ENCODE measurements at places on chromosomes 2 and 18. TPM values are rescaled to one million over a fixed set of nuclear protein-coding genes. Genes with fewer than 3 reads are reported as not detected.

- no peaks in the 10 kb centered on the region for H3K36me3 ChIP-seq
- H3K4me1 ChIP-seq = no peaks in the 10 kb centered on the region
- DNase-seq = no peak
- H3K27ac ChIP-seq = no peak overlapping the region
These were observed 37.7 kb downstream of the RPIA start for GRCh38 chr2:88729061-88729745.

The SERPINB3 gene
- 0.68 TPM for total RNA-seq

DNA sequence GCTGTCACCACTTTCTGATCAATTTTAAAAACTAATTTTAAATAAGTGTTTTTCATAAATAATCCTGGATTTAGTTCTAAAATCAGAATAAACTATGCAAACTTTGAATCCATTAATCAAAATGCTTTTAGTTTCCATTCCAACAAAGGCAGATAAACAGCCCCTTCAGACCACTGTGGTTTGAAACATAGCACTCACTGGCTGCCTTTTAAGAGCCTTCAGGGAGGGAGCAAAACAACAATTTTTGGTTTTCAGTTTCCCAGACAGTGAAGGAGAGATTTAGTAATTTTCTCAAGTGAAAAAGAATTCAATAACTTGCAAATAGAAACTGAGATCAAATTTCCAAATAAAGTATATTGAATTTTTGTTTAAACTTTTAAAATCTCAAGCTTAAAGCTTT, 46.1 kb downstream of the CDK15 start:
- no peak for DNase-seq
- H3K27me3 ChIP-seq = peaks cover 4% of the 10 kb centered on the region
- no peak overlapping the region for H3K27ac ChIP-seq
- H3K36me3 ChIP-seq = no peaks in the 10 kb centered on the region
- no peak overlapping the region for H3K4me3 ChIP-seq
- H3K4me1 ChIP-seq = peaks cover 15% of the 10 kb centered on the region

The LIMS4 gene
- not detected for total RNA-seq

The LAPTM4A gene
- 131 TPM for total RNA-seq

DNA sequence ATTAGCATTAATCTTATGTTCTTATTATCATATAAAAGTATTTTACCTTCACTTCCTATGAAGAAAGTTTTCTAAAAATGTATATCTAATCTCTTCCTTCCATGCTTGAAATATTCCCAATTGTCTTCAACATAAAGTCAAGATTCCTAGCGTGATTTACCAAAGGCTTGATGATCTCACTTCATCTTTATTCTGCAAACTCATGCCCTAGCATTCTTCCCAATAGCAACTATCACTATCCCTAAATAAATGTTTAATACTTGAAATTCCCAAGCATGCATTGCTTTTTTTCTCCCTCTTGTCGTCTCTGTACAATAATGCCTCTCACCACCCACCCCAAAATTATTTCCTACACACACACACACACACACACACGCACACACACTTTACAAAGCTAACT, 125.8 kb downstream of the VWC2L start:
- H3K4me3 ChIP-seq = no peak overlapping the region
- no peak for DNase-seq
- H3K4me1 ChIP-seq = peaks cover 4% of the 10 kb centered on the region
- no peaks in the 10 kb centered on the region for H3K27me3 ChIP-seq
- no peak overlapping the region for H3K27ac ChIP-seq
- no peaks in the 10 kb centered on the region for H3K36me3 ChIP-seq

DNA sequence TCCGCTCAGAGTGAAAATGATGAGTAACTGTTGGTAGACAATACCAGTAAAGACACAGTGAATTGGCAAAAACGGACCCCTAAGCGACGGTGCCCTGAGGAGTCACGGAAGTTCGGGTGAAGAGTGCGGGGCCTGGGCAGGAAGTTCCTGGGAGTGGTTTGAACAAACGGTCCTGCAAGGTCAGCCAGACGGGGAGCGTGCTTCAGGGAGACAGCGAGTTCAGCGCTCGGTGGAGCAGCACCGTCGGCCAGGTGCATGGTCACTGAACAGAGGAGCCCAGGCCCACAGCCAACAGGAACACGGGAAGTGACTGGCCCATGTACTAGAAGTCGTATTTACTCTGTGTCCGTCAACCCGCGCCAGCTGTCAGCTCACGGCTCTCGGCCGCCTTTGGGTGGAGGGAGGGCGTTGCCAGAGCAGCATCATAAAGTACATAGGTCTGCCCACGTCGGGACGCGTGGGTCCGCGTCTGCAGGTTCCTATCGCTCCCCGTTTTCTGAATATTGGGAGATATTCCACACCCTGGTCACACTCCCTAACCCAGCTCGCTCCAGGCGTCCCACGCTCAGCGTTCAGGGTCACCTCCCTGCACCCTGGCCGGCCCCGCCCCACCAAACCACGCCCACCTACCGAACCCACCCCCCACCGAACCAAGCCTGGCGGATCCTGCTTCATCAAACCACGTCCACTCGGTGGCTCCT, 75.6 kb upstream of the UXS1 start:
- no peaks in the 10 kb centered on the region for H3K27me3 ChIP-seq
- H3K4me3 ChIP-seq = peak overlapping the region; percentile 83
- peaks cover 13% of the 10 kb centered on the region for H3K36me3 ChIP-seq

DNA sequence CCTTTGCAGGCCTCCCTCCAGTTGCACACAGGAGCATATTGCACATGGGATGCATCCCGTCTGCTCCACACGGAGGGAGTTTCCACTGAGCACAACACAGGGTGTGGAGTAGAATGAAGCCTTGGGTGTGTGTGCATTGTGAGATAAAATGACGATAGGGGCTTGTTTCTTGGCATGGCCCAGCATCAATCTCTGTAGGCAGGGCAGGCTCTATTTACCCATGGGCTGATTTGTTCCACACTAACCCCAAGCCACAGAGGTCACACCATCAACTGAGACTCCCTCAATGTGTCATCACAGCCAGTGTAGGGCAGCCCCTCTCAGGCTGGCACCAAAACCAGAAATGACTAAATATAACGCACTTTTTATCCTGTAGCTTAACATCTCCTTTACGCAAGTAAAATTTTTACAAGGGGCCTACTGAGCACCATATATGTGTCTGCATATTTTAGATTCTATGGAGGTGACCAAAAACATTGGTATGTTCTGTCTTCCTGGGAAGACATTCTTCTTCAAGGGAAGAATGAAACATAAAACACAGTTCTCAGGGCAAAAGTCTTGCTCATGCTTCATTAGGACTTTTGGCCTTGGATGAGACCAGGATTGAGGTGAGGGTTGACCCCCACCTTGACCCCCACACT, 2.7 kb upstream of the GKN1 start:
- H3K4me1 ChIP-seq = no peaks in the 10 kb centered on the region
- H3K36me3 ChIP-seq = no peaks in the 10 kb centered on the region
- DNase-seq = peak; percentile 17
- no peak overlapping the region for H3K4me3 ChIP-seq
- peaks cover 50% of the 10 kb centered on the region for H3K27me3 ChIP-seq

The LYPD6 gene
- 3.9 TPM for total RNA-seq

- no peaks in the 10 kb centered on the region for H3K27me3 ChIP-seq
- H3K4me3 ChIP-seq = peak overlapping the region; percentile 18
- peaks cover 15% of the 10 kb centered on the region for H3K4me1 ChIP-seq
- H3K36me3 ChIP-seq = no peaks in the 10 kb centered on the region
- no peak overlapping the region for H3K27ac ChIP-seq
- DNase-seq = peak; percentile 17
These were observed 56.7 kb downstream of the IL1R2 start for GRCh38 chr2:102048465-102048864.

DNA sequence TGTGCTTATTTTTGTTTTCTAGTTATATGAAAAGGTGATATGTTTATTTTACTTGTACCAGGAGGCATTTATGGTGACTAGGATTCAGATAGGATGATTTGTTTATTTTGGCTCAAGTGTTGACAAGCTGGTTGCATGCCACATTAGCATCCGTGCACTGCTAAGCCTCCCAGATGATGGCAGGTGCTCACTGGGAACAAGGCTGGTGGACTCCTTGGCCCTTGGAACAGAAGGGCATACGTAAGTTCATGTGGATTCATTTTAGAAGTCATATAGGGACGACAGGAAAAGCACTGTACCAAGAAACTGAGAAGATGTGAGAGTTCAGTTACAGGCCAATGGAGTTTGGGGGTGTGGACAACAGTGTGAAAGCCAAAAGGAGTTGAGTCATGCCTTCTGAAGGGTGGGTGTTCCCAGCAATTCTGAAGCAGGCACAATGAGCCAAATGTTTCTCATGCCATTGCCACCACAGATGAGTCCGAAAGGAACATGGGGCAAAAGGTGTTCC, 166.2 kb downstream of the PHLPP1 start:
- H3K4me1 ChIP-seq = peaks cover 72% of the 10 kb centered on the region
- H3K36me3 ChIP-seq = no peaks in the 10 kb centered on the region
- H3K4me3 ChIP-seq = peak overlapping the region; percentile 45
- H3K27ac ChIP-seq = peak overlapping the region; percentile 77
- DNase-seq = peak; percentile 72

GRCh38 chr2:177535958-177536504, 143.5 kb downstream of the AGPS start:
- H3K36me3 ChIP-seq = no peaks in the 10 kb centered on the region
- H3K27ac ChIP-seq = no peak overlapping the region
- no peaks in the 10 kb centered on the region for H3K4me1 ChIP-seq
- DNase-seq = no peak
- no peaks in the 10 kb centered on the region for H3K27me3 ChIP-seq

The NOTO gene
- not detected for total RNA-seq

- H3K27ac ChIP-seq = no peak overlapping the region
- H3K27me3 ChIP-seq = no peaks in the 10 kb centered on the region
- DNase-seq = no peak
- no peaks in the 10 kb centered on the region for H3K4me1 ChIP-seq
- H3K36me3 ChIP-seq = no peaks in the 10 kb centered on the region
These were observed 673.1 kb upstream of the FSHR start for GRCh38 chr2:49827366-49827765.

GRCh38 chr18:9743200-9744016, 35.3 kb downstream of the RAB31 start:
- H3K27ac ChIP-seq = peak overlapping the region; percentile 83
- peak overlapping the region; percentile 36 for H3K4me3 ChIP-seq
- peak; percentile 88 for DNase-seq
- H3K36me3 ChIP-seq = no peaks in the 10 kb centered on the region

The TMEM247 gene
- total RNA-seq = not detected

DNA sequence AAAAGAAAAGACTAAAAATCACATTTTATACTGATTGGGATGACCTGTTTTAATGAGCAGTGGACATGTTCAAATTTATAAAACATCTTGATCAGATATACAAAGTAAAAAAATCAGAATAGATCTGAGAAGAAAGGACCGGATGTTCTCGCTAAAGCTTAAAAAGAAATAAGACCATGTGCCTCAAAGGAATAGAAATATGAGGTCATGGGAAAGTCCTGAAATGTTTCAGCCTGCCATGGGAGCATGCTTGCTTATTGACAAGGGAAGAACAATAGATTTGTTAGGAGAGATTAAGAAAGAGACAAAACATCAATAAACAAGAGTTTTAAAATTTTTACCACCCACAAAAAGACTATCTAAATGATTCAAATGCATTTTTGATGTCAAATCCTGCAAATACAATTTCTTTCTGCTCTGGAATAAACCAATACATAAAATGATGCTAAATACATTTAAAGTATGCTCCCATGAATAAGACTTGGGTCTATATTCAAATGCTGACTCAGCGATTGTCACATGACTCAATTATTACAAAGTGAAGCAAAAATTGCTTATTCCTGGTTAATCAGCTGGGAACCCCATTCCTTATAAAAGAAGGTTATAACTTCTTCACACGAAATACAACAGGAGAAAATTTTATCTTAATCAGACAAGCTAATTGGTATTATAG, 633.9 kb upstream of the PKDCC start:
- no peaks in the 10 kb centered on the region for H3K4me1 ChIP-seq
- no peak for DNase-seq
- H3K27ac ChIP-seq = no peak overlapping the region
- H3K36me3 ChIP-seq = no peaks in the 10 kb centered on the region

The SFTPB gene
- total RNA-seq = not detected

GRCh38 chr2:136133586-136133985, 15.6 kb upstream of the CXCR4 start:
- no peak for DNase-seq
- H3K4me1 ChIP-seq = peaks cover 59% of the 10 kb centered on the region
- no peak overlapping the region for H3K4me3 ChIP-seq
- peaks cover 6% of the 10 kb centered on the region for H3K36me3 ChIP-seq
- no peak overlapping the region for H3K27ac ChIP-seq

DNA sequence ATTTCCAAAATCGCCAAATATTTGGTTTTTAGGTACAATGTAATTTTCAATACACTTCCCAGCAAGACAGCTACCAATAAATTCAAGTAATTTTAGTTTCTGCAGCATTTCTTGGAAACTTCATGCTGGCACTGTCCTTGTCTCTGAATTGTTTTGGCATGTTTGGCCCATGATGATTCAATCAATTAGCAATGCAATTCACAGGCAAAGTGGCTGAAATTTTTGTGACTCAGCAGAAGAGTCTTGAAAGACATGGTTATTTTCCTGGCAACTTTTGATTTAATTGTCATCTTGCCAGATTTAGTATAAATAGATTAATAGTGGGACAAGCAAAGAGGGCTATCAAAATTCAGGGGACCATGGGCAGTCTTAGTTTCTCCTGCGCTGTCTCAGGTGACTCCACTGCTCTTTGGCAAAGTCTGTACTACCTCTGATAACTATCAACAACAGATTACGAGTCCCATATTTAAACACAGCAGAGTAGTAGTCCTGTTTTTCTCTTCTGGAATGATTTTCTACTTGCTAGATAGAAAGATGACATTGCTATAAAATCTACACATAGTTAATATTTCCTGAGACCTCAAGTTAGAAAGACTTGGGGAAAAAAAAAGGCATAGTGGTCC, 88.9 kb upstream of the CYP26B1 start:
- no peaks in the 10 kb centered on the region for H3K36me3 ChIP-seq
- no peak overlapping the region for H3K27ac ChIP-seq
- peaks cover 13% of the 10 kb centered on the region for H3K4me1 ChIP-seq
- DNase-seq = no peak
- no peaks in the 10 kb centered on the region for H3K27me3 ChIP-seq
- H3K4me3 ChIP-seq = no peak overlapping the region

The YWHAQ gene
- total RNA-seq = 296 TPM

DNA sequence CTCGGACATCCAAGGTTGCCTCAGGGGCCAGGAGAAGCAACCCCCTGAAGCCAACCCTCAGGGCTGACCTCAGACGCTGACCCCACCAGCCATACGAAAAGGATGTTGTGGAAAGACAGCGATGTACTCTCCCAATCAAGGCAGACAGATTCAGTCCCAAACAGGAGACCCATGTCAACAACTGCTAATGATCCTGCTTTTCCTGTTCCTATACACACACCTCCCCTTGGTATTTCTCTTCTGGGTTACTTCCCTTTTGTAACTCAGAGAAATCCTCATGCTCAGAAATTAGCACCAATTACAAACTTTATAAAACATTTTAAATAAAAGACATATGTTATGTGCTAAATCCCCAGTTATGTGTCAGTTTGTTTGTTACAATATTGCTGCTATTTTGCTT, 120.8 kb downstream of the PID1 start:
- no peak overlapping the region for H3K27ac ChIP-seq
- no peaks in the 10 kb centered on the region for H3K27me3 ChIP-seq
- no peaks in the 10 kb centered on the region for H3K4me1 ChIP-seq
- no peak overlapping the region for H3K4me3 ChIP-seq

The SH2D6 gene
- total RNA-seq = 1.8 TPM

- no peaks in the 10 kb centered on the region for H3K36me3 ChIP-seq
- H3K27me3 ChIP-seq = peaks cover 11% of the 10 kb centered on the region
- H3K4me3 ChIP-seq = no peak overlapping the region
- no peaks in the 10 kb centered on the region for H3K4me1 ChIP-seq
- no peak for DNase-seq
These were observed 196.3 kb upstream of the CXCR4 start for GRCh38 chr2:136314240-136314639.
